ENCODE measurements at places on chromosomes 11 and 22. TPM values are rescaled to one million over a fixed set of nuclear protein-coding genes. Genes with fewer than 3 reads are reported as not detected.

DNA sequence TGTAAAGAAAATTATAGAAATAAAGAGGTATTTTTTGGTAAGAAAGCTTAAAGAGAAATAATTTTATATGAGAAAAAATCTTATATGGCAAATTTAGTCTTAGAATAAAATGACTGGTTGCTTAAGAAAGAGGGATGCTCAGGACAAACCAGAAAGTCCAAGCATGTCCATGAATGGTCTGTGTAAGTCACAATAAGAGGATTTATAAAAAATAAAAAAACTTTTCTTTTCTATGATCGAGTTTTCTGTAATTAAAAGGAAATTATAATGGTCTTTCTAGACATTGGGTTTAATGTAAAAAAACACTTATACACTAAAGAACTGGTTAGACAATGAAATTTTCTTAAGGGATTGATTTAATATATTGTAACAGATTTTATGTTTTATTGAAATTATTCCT, 819.6 kb downstream of the TBC1D22A start:
- no peak overlapping the region for H3K4me3 ChIP-seq
- H3K36me3 ChIP-seq, result no peaks in the 10 kb centered on the region
- H3K4me1 ChIP-seq, result no peaks in the 10 kb centered on the region
- no peak for DNase-seq
- H3K27ac ChIP-seq, result no peak overlapping the region

DNA sequence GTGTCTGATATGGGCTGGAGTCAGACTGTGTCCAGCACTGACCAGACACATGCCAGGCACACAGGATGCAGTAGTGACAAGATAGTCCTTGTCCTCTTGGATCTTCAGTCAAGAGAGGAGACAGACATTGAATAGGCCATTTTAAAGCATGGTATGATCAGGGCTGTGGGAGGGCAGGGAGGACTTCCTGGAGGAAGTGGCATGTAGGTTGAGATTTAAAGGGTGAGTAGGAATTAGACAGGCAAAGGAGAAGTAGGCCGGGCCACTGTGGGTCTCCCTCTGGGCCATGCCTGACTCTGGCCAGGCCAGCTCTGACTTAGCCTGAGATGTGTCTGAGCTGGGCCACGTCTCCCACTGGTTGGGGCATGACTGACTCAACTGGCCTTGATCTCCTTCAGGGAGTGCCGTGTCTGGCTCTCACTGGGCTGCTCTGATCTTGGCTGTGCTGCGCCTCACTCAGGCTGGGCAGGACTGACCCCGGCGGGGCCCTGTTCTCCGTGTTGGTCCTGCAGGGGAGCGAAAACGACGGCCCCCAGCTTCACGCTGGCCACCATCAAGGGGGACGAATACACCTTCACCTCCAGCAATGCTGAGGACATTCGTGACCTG, 71.2 kb downstream of the MYO7A start:
- no peak overlapping the region for H3K4me3 ChIP-seq
- no peaks in the 10 kb centered on the region for H3K36me3 ChIP-seq
- H3K4me1 ChIP-seq, result peaks cover 3% of the 10 kb centered on the region
- no peaks in the 10 kb centered on the region for H3K27me3 ChIP-seq

DNA sequence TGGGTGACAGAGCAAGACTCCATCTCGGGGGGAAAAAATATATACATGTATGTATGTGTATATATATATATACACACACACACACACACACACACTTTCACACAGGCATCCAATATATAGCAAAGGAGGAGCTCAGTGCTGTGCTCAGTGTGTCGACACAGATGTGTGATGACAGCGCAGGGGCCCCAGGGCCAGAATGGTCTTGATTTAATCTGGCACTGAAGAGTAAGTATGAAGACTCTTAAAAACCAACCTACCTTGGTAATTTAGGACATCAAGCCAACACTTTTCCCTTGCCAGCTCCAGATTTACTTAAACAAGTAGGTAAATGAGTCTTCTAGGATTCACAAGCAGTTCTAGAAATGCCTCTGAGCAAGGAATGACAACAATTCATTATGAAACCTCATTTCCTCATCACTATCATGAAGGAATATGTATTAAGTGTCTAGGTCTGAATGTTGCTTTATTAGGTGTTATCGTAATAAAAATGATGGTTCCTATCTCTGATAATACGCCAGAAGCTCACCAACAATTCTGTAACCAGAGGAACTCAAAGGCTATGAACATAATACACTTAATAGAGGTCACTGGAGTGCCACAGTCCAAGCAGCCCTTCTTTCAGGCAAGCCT, 71.5 kb downstream of the SGSM3 start:
- peaks cover 43% of the 10 kb centered on the region for H3K36me3 ChIP-seq
- DNase-seq, result no peak
- no peak overlapping the region for H3K27ac ChIP-seq
- H3K27me3 ChIP-seq, result no peaks in the 10 kb centered on the region

DNA sequence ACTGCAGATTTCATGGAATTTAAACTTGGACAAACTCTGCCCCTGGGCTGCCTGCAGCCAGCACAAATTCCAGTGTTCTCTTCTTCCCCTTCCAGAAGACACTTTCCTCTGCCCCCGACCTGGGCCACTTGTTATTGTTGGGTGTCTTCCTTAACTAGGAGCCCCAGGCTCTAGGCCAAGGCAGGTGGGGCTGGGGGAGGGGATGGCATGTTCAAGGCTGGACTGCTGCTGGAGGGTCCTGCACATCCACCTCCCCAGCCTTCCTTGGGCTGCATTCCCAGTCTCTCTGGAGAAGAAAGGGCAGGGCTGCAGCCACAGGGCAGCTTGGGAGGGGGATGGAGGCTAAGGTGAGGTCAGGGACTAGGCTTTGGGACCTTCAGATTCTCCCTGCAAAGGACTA, 11.5 kb upstream of the SLC22A6 start:
- no peak overlapping the region for H3K27ac ChIP-seq
- H3K27me3 ChIP-seq, result peaks cover 6% of the 10 kb centered on the region
- H3K4me1 ChIP-seq, result no peaks in the 10 kb centered on the region
- no peak for DNase-seq

DNA sequence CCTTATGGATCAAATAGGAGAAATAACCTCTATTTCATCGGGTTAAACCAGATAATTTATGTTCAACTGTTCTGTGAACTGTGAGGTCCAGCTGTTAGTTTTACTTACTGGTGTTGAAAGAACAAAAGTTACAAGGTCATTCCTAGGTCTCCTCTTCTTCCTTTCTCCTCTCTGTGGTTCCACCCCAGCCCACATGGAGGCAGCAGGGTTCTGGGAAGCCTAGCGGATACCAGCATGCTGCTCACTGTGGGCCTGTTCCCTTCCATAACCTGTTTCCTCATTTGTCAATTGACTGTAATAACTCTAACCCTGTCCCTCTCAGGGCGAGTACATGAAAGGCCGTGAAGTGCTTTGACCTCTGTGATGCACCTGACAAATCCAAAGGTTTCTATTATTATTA, 27.8 kb downstream of the RELT start:
- no peak overlapping the region for H3K4me3 ChIP-seq
- H3K36me3 ChIP-seq, result peaks cover 25% of the 10 kb centered on the region
- H3K27me3 ChIP-seq, result no peaks in the 10 kb centered on the region
- H3K4me1 ChIP-seq, result peaks cover 4% of the 10 kb centered on the region

DNA sequence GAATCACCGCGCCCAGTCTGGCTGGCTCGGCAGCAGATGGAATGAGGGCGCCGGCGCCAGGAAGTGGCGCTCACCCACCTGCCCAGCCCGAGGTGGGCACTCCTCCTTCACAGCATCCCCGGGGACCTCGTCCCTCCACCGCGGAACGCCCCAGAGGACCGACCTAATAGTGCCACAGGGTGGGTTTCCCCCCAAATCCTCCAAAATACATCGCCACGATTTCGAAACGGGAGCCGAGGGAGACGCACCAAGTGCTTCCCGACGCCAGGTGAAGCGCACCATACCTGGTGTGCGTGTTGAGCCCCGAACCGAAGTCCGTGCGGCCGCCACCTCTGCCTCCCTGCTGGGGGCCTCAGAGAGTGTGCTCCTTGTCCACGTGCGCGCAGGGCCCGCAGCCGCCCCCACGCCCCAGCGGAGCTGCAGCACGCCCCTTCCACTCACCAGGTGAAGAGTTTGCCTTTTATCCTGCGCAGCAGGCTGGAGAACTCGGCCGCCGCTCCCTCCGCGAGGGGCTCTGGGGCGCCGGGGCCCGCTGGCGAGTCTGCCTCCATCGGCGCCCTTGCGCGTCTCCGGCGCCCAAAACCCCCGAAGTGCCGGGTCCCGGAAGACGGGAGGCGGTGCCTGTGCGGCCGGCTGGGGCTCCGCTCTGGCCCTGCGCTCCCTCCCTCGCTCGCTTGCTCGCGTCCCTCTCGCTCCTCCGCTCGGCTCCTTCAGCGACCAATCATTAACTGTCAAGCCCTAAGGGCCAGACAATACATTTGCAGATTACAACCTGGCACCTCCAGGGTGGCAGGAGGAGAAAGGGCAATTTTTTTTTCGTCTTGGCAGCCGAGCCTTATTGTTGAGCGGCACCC, at the start of gene SLC35F2:
Gene SLC35F2 (minus strand): TSS at position 571 of the 854 bp plus-strand sequence. CDS start 20 bp downstream, at position 551.
- H3K4me1 ChIP-seq, result peaks cover 25% of the 10 kb centered on the region
- peak; percentile 76 for DNase-seq
- peaks cover 2% of the 10 kb centered on the region for H3K36me3 ChIP-seq
- peak within 1 kb of the TSS; percentile 80 for H3K27ac ChIP-seq

DNA sequence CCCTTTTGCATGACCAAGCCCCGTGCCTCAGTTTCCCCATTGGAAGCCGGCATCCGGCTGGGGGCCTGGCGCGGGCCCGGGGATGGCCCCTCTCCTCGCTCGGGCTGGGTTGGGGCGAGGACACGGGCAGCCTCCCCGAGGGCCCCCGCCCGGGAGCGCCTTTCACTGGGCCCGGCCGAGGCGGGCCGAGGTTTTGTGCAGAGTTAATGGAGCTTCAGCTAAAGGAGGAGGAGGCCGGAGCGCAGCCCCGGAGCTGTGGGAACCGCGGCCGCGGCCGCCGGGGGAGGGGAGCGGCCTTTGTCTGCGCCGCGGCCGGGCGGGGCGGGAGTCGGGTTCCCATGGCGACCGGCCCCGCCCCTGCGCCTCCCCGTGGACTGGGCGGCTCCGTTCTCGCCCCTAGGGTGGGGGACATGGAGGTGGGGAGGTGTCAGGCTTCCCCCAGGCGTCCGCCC, 1.4 kb upstream of the MAPK11 start:
- H3K4me3 ChIP-seq, result no peak overlapping the region
- peaks cover 8% of the 10 kb centered on the region for H3K27me3 ChIP-seq
- no peak overlapping the region for H3K27ac ChIP-seq
- H3K4me1 ChIP-seq, result peaks cover 28% of the 10 kb centered on the region

DNA sequence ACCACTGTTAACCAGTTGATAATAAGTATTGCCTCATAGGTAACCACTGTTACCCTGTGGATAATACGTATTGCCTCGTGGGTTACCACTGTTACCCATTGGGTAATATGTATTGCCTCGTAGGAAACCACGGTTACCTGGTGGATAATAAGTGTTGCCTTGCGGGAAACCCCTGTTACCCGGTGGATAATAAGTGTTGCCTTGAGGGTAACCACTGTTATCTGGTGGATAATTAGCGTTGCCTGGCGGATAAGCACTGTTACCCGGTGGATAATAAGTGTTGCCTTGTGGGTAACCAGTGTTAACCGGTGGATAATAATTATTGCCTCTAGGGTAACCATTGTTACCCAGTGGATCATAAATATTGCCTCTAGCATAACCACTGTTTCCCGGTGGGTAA, 27.3 kb upstream of the NXPE4 start:
- no peaks in the 10 kb centered on the region for H3K4me1 ChIP-seq
- H3K4me3 ChIP-seq, result no peak overlapping the region
- no peaks in the 10 kb centered on the region for H3K36me3 ChIP-seq
- H3K27ac ChIP-seq, result no peak overlapping the region

DNA sequence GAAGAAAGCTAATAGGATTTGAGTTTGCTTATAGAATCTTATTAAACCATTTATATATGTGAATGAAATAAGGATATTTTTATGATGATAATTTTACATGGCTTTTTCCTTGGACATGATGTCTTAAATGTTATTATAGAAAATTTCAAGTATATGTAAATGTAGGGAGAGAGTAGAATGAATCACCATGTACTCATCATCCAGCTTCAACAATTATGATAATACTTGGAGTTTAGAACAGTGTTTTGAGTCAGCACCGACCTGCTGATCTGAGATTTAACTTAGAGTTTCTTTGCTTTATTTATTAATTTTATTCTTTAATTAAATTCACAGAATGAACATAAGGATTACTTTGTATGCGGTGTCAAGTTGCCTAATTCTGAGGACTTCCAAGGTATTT, 193.5 kb downstream of the UVRAG start:
- no peak overlapping the region for H3K4me3 ChIP-seq
- no peak for DNase-seq
- H3K4me1 ChIP-seq, result no peaks in the 10 kb centered on the region
- H3K27me3 ChIP-seq, result no peaks in the 10 kb centered on the region
- H3K27ac ChIP-seq, result no peak overlapping the region

GRCh38 chr11:60528934-60529333, 13.7 kb downstream of the MS4A13 start:
- no peak for DNase-seq
- H3K36me3 ChIP-seq, result no peaks in the 10 kb centered on the region
- no peak overlapping the region for H3K27ac ChIP-seq
- H3K27me3 ChIP-seq, result peaks cover 7% of the 10 kb centered on the region
- H3K4me1 ChIP-seq, result no peaks in the 10 kb centered on the region

DNA sequence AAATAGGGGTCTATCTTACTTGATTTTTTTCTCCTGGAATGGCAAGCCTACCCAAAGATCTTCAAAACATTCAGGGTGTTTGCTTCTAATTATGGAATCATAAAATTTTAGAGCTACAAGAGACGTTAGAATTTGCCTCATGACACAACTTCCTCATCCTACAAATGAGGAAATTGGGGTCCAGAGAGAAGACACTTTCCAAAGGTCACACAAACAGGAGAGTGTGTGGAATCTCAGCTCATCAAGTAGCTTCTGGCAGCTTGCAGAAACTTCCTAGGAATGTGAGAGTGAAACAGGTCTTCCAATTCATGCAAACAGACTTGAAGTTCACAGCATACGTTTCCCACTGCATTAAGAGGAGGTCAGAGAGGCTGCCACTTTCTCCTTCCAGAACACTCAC, 976.0 kb downstream of the OPCML start:
- no peak overlapping the region for H3K27ac ChIP-seq
- no peaks in the 10 kb centered on the region for H3K4me1 ChIP-seq
- no peak for DNase-seq
- no peaks in the 10 kb centered on the region for H3K36me3 ChIP-seq
- no peak overlapping the region for H3K4me3 ChIP-seq

DNA sequence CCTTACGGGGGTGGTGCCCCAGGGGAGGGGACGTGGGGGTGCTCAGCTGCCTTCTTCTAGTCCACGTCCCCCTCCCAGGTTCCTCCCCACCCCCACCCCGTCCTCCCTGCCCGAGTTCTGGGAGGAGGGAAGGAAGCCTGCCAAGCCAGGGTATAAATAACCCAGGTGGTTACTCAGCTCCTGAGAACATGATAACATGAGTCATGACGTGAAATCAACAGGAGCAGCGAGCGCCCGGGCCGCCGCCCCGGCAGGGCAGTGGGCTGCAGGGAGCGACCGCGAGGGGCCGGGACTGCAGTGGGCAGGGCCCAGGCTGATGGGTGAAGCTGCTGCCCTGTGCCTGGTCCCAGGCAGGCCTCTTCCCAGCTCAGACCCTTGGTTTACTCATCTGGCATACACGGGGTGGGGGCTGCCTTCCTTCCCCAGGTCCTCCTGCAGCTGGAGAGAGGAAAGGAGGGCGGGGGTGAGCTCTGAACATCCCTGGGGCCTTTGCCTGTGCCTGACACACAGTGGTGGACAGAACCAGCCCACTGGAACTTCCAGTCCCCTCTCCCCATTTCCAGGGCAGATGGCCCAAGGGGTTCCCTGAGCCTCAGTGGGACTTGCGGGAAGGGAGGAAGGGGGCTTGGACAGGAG, 8.8 kb upstream of the PDGFB start:
- no peak overlapping the region for H3K27ac ChIP-seq
- H3K4me3 ChIP-seq, result no peak overlapping the region
- H3K27me3 ChIP-seq, result peaks cover 23% of the 10 kb centered on the region
- no peaks in the 10 kb centered on the region for H3K36me3 ChIP-seq
- DNase-seq, result peak; percentile 46

The LARGE1 gene
- total RNA-seq, result 0.18 TPM

The SNU13 gene
- total RNA-seq, result 185 TPM

The MYBPC3 gene
- total RNA-seq, result not detected

The CNTN5 gene
- total RNA-seq, result not detected

The DMC1 gene
- 10.1 TPM for total RNA-seq

The GRIK4 gene
- total RNA-seq, result not detected
